Naive B cell (primary cell): ENCODE measurements at places on chromosomes 2 and 18. TPM values are rescaled to one million over a fixed set of nuclear protein-coding genes. Genes with fewer than 3 reads are reported as not detected.

DNA sequence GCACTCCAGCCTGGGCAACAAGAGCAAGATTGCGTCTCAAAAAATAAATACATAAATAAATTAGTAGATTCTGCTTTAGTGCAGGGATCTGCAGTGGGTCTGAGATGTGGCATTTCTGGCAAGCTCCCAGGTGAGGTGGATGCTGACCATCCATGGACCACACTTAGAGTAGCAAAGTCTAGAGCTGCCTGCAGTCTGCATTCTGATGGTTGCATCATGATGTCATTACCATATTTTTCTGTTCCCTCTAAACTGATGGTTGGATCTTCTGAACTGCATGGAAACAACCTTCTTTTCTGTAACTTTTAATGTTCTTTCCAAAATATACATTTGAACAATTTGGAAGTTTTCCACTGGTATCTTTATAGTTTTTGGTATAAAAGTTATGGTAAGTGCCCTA, 42.9 kb downstream of the MYL12B start:
- no peak for DNase-seq

GRCh38 chr18:34740724-34741123, 30.6 kb downstream of the DTNA start:
- DNase-seq, result no peak

DNA sequence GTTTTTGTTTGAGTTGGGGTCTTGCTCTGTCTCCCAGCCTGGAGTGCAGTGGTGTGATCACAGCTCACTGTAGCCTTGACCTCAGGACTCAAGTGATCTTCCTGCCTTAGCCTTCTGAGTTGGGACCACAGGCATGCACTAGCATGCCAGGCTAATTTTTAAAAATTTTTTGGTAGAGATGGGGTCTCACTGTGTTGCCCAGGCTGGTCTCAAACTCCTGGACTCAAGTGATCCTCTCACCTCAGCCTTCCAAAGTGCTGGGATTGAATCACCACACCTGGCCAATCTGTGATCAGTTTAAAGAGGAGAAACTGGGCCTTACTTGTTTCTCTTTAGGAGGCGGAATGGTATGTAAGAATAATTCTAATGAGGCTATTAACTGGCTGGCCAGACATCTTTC, 49.9 kb downstream of the IMPA2 start:
- DNase-seq, result no peak

DNA sequence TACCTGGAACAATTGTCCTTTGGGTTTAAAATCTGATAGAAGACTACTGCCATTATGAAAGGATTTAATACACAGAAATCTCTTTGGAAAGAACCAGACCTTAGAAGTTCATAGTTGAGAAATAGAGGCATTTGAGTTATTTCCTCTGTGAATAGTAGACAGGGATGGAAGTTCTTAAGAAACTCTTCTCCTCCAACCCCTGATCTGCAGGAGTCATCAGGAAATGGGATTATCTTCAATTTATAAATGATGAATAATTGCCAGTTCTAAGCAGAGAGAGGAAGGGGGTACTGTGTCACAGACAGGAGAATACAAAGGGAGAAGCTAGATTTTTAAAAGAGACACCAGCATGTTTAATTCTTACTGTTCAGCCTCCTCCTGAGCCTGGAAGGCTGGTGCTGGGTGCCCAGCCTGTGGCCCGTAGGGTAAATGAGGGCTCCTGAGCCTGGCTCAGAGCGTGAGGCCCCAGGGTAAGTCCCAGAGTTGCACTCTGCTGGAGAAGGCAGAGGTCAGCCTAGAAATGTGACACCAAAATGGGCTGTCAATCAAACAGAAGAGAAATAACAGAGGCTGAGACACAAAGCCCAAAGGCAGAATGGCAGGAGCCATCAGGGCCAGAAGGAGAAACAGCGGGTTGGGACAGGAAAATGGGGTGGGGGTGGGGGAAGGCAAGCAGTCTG, 58.2 kb upstream of the PKDCC start:
- no peak for DNase-seq

DNA sequence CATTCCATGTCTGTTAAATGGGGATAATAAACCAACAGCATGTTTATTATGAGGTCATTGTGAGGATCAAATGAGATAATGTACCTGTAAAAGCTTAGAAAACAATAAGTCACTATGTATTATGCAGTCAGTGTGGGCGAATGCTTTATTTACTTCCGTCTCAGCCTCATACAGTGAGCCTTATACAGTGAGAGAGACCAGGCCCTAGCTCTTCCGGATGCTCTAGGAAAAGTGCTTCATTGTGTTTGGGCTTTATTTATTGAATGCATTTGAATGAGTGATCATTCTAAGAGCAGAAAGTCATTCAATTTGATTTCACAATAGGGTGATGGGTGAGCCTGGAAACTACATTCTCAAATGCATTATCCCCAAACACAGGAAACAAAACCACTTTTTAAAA, 603.9 kb upstream of the FANCL start:
- no peak for DNase-seq

DNA sequence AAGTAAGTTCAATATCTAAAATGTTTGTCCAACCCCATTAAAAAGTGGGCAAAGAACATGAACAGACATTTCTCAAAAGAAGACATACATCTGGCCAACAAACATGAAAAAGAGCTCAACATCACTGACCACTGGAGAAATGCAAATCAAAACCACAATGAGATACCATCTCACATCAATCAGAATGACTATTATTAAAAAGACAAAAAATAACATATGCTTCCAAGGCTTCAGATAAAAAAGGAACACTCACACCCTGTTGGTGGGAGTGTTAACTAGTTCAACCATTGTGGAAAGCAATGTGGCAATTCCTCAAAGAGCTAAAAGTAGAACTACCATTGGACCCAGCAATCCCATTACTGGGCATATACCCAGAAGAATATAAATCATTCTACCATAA, 931.1 kb downstream of the LRP1B start:
- DNase-seq, result no peak

DNA sequence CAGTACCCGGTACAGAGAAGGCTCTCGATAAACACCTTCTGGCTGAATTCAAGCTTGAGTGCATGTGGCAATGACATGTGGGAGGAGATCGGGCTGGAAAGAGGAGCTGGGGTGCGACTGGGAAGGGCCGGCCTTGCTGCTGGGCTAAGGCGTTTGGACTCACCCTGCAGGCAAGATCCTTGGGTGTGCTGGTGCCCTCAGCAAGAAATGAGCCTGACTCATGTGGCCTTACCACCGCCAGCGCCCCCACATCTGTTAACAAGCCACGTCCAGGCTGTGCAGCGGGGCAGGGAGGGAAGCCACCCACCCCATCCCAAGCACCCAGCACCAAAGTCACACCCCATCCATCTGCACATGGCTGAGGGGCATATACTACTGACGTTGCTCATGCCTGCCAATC, 1.3 kb downstream of the HS1BP3 start:
- no peak for DNase-seq

GRCh38 chr2:95346231-95346737, 49.1 kb downstream of the KCNIP3 start:
- DNase-seq, result no peak

DNA sequence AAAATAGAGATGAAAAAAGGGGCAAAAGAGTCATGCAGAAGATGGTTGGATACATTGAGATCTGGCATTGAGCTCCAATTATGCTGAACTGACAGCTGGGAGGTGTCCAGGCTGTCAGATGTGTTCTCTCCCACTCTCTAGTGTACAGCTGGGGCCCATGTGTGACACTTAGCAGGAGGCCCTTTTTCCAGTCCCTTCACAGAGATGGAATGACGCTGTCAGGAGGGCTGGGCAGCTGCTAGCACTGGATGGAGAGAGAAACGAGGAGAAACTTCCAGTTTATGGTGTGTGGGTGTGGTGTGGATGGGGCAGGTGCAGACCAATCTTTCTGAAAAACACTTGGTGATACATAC, 437.7 kb upstream of the HS6ST1 start:
- DNase-seq, result no peak

DNA sequence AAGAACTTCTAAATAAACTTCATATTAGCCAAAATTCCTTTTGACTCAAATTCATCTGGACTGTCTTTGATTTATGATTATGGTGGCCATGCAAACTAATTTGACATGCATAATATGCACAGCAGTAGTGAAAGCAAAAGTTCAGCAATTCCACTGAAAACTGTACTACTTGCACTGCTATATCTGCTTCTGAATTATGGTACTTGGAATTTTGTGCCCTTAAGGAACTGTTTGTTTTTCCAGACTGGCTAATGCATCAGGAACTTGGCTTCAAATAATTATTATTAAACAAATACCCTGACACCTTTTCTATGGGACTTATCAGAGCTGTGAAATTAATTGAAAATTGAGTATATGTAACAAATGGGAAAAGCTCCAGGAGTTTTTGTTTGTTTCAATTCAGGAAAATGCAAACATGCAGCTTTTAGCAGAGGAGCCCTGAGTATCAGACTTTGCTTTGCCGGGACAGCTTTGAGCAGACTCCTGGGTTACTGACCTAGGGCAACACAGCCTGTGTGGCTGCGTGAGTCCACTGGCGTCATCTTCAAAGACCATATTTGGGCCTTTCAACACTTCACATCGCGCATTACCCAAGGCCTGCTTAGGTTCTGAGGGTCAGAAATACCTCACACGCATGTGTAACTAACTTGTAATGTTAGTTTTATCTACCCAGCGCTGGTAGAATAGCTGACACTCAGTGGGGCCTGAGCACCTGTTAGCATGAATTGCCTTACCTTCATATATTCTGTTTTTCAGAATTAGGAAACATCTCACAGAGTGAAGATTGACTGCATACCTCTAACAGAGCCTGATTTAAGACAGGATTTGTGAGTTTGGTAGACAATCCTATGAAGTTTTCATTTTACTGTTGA, 35.4 kb downstream of the CFAP221 start:
- no peak for DNase-seq

GRCh38 chr18:27277554-27277953, 92.4 kb upstream of the CHST9 start:
- DNase-seq, result no peak

- DNase-seq, result no peak
These were observed 5.6 kb upstream of the KCNJ3 start for GRCh38 chr2:154692927-154693326.

DNA sequence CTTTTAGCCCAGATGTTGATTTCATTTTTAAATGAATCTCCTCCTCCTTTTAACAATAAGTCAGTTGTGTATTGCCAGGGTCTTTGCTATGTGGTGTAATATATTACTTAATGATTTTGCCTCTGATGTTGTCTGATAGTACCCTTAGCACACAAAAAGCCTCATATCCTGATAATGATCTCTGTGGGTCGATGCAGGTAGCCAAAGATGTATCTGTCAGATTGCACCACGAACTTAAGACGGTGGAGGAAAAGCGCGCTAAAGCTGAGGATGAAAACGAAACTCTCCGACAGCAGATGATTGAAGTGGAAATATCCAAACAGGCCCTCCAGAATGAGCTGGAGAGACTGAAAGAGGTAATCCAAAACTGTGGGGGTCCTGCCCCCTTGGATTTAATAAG, 14.8 kb downstream of the MTCL1 start:
- no peak for DNase-seq

GRCh38 chr2:156350374-156351142, 18.0 kb upstream of the NR4A2 start:
- no peak for DNase-seq

GRCh38 chr18:2654928-2655177, 673 bp upstream of the SMCHD1 start:
- no peak for DNase-seq

- DNase-seq, result no peak
These were observed 21.2 kb upstream of the PMAIP1 start for GRCh38 chr18:59878644-59879043.

DNA sequence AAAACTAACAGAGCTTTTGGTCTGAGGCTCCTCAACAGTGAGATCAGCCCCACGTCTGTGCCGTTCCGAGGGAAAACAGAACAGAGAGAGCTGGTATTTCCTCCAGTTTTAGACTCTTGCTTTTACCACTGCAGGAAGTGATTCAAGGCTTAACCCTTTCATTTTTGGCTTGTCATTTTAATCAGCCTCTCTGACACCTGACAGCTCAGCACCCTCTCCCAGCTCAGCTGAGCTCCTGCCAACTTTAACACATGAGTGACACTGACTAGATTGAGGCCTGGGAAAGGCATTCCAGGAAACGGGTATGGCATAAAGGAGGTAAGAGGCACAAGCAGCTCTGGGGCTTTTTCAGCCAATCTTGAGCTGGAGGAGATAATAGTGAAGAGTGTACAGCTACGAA, 239.4 kb upstream of the SKOR2 start:
- no peak for DNase-seq

The ST8SIA3 gene
- polyA plus RNA-seq, result not detected

The ERBB4 gene
- not detected for polyA plus RNA-seq

The BOLL gene
- polyA plus RNA-seq, result not detected

The AAK1 gene
- 6.1 TPM for polyA plus RNA-seq

The RAB6C gene
- not detected for polyA plus RNA-seq
